ENCODE measurements at places on chromosomes 7 and 10.

DNA sequence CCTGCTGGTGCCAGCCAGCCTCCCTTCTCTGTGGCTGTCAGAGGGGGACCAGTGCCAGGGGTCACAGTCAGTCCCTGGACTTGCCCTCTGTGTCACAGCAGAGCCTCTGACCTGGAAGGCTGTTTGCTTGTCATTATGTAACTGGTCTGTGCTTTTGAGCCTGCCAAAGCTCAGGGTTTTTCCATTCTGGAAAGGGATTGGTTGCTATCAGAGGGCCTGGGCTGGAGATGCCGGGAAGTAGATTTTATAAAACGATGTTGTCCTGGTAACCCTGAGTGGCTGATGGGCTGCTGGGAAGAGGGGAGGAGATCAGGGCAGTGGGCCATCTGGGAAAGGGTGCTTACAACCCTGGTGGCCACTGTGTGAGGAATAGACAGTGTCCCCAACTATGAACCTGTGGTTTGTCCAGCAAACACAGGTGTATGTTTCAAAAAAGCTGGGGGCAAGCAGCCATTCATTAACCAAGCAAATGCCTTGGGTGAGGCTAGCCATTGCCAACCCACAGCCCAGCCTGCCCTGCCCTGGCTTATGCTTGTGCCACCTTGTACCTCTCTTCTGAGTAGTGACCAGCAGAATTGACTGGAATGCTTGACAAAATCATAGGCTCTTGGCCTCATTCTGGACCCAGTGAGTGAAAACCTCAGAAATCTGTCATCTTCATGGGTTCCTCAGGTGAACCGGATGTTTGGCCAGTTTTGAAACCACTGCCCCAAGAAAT lies 21.6 kb downstream of the SFTPD start:
- DNase-seq = no peak

- no peak for DNase-seq
Measured at GRCh38 chr7:29401769-29402168, 161.9 kb upstream of the PRR15 start.

DNA sequence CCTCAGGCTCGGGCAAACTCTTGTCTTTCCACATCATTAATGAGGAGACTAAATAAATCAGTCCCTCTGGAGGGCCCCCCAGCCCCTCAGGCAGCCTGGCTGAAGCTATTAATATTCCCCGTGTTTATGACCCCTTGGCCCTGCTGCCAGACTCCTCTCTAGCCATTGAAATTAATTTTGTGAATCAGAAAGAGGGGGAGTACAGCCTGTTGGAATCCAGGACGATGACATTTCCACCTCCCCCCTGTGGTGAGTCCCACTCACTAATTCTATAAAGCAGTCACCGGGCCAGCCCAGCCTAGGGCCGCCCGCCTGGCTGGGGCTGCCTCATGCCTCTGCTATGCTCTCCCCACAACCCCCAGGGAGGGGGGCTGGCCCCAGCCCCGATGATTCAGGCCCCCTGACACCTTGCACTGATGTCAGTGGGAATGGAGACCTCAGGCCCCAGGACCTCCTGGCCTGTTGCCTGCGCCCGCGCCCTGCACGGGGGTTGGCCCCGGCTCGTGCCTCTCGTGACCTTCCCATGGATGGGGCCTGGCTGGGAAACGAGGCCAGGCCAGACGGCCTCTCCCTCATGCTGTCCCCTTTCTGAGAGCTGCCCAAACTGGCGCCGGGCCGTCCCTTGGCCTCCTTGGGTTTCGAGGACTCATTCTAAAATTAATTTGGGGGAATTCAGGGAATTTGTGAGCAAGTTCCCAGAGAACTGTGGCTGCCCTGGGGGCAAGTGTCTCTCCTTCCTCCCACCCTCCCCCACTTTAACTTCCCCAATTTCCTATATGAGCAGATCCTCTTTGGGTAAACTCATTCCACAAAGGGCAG lies 34.0 kb downstream of the TMEM270 start:
- peak; percentile 64 for DNase-seq

- DNase-seq = no peak
Measured at GRCh38 chr10:76301950-76302349, 870.5 kb downstream of the LRMDA start.

GRCh38 chr10:10307551-10307950 lies 710.1 kb upstream of the CELF2 start:
- DNase-seq = no peak

DNA sequence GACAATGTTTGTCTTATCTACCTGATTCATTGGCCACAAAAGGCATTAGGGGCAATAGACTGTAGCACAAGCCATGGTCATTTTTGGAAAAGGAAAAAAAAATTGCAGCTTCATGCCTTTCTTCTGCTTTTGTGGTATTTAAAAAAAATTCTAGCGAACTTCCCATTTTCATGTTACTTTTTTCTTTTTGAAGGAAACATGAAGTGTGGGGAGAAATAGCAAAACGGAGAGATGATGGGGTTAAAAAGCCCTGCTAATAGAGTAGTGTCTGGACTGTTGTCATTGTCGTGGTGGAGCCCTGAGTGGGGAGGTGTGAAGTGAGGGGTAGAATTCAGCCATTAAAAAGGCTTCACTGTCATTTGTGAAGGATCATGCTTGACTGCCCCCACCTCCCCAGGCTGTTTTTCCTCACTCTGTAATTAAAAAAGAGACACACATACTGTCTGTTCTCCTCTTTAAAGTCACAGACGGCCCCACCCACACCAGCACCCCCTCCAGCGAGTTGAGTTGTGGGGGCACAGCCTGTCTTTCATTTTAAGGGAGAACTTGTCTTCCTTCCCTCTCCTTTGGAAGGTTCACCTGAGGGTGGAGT lies 272.4 kb downstream of the CREB5 start:
- DNase-seq = no peak

GRCh38 chr10:11832042-11832441 lies 8.9 kb downstream of the PROSER2 start:
- DNase-seq = no peak

GRCh38 chr7:137603043-137603442 lies 243.7 kb downstream of the DGKI start:
- no peak for DNase-seq

GRCh38 chr7:45203936-45204445 lies 46.4 kb downstream of the RAMP3 start:
- DNase-seq = peak; percentile 63

DNA sequence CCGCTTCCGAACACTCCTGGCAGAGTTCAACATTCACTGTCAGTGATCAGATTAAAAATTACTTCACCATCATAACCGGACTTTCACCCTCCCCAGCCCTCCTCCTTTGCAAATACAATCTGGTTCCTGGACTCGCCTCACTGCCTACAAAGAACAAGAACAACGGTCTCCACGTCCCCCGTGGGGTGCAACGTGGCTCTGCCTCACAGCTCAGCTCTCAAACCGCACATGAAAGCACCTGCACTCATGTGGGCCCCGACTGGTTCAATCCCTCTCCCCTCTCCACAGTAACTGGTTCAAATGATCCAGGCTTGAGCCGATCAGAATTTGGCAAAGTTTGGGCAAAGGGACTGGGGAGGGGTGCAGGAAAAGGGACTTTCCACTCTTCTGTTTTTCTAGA lies 21.0 kb downstream of the ASB13 start:
- DNase-seq = no peak

GRCh38 chr7:63045575-63045974 lies 953.1 kb upstream of the ZNF722 start:
- no peak for DNase-seq

DNA sequence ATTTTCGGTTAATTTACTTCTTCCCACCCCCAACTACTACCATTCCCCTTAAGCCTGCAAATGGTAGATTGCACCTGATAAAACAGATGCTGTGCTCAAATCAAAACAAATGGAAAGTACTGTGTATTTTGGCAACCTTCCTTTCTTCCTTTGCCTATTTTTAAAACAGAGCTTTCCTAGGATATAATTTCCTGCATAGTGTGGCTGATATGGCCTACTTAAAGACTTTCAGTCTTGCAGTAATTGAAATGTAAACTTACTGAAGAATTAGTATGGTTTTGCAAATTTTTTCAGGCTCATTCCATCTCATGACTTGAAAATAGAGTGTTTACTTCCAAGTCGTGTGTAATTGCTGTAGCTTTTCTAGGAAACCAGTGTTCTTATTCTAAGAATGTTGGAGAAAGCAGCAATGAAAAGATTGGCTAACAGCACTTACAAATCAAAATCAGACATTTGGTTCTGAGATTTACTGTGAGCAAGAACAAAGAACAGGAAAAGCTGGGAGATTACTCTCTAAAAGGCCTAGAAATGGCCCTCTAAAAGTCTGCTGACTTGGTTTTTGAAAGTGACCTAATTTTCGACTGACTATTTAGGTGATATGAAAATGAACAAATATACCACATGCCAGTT lies 52.0 kb downstream of the REEP3 start:
- peak; percentile 76 for DNase-seq

DNA sequence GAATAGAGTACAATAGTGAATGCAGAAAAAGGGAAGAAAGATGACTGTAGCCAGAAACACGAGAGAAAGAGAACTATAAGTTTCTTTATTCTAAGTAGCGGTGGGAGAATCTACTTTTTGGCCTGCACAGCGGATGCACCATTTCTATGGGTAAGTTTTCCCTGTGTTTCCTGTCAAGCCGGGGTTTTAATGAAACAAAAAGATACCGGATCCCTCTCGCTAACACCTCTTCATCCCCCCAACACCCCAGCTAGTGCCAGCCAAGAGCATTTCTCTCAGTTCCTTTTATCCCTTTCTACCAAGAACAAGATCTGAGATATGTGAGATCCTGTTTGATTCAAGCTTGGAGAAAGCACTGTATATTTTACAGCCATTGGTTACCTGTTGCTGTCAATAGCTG lies 14.7 kb downstream of the PTPRZ1 start:
- no peak for DNase-seq

DNA sequence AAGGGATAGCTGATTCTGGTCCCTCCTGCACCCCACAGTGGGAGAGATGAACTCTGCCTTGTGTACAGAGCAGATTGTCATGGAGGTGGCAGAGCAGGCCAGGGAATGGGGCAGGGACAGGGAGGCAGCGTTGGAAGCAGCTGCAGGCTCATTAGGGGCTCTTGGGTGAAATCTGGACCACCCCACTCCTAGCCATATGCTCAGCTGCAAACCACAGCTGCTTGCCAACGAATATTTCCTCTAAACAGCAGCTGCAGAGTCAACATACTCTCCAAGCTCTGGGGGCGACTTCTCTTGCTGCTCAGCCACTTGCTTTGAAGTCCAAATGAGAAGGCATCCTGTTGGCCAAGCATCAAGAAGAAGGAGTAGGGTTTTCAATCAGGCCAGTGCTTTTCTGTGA lies 302.3 kb upstream of the AUTS2 start:
- DNase-seq = no peak

GRCh38 chr10:70550459-70550858 lies 52.1 kb downstream of the PRF1 start:
- no peak for DNase-seq

GRCh38 chr10:108055506-108055905 lies 891.0 kb upstream of the SORCS1 start:
- no peak for DNase-seq

DNA sequence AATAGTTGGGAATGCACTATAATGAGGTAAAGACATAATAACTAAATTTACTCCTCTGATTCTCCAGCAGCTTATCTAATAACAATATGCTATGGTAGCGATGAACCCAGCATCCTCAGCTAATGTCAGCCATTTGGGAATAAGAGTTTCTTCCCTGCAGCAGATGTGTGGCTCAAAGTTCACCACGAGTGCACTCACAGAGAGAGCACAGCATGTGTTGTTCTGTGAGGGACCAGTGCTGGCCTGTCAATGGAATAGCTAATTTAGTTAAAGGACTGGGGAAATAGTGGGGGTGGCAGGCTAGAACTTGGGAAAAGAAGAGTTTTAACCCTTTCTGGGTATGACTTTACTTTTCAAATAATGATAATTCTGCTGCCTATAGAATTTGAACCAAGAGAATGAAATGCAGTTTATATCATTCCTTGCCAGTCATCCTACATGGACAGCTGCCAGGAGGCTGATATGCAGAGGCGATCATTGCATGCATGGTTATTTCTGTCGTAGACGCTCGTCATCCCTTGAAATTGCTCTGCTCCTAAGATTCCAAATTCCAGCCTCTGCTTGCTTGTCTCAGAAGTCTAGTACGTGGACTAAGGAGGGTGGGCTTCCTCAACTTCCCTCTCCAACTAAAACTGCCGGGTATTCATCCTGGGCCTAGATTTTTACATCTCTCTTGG lies 355.6 kb downstream of the RNLS start:
- DNase-seq = peak; percentile 88

- DNase-seq = peak; percentile 91
Measured at GRCh38 chr10:3452173-3452626, 279.6 kb upstream of the PITRM1 start.

GRCh38 chr10:88309365-88309764 lies 273.8 kb downstream of the RNLS start:
- no peak for DNase-seq

GRCh38 chr10:107442035-107442505 lies 277.6 kb upstream of the SORCS1 start:
- peak; percentile 52 for DNase-seq

DNA sequence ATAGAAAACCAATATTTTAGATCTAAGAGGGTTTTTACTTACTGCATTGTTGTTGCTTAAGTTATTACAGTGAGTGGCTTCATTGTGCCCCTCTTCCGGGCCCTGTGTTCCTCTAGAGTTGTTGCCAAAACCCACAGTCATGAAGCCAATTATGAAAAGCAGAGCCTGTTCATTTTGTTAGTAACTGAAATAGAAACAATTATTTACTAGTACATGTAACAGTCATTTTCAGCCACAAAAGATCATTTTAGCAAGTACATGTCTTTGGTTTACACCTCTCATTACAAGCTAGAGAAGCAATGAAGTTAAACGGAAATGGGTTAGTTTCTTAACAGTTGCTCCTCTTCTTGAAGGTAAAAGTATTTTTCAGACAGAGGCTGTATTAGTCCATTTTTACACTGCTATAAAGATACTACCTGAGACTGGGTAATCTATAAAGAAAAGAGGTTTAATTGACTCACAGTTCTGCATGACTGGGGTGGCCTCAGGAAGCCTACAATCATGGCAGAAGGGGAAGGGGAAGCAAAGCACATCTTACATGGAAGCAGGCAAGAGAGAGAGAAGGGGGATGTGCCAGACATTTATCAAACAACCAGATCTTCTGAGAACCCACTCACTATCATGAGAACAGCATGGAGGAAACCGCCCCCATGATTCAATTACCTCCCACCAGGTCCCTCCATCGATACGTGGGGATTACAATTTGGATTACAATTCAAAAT lies 380.5 kb downstream of the SFMBT2 start:
- no peak for DNase-seq

- DNase-seq = no peak
Measured at GRCh38 chr10:50336140-50336539, 84.8 kb upstream of the ASAH2 start.

GRCh38 chr7:128041203-128041602 lies 10.0 kb upstream of the LRRC4 start:
- peak; percentile 80 for DNase-seq

Data from fibroblast of pulmonary artery (primary cell).